ENCODE measurements at places on chromosomes 1 and 21.

GRCh38 chr1:10583641-10584040 lies 108.9 kb downstream of the PEX14 start:
- no peak for DNase-seq

- no peak for DNase-seq
Observed at GRCh38 chr1:212124690-212125582, 89.4 kb downstream of the DTL start.

GRCh38 chr1:46606255-46606965 lies 2.3 kb upstream of the MKNK1 start:
- no peak for DNase-seq

- DNase-seq: no peak
Observed at GRCh38 chr1:10736634-10737586, 59.5 kb downstream of the CASZ1 start.

- no peak for DNase-seq
Observed at GRCh38 chr1:111436726-111437125, 9.2 kb upstream of the OVGP1 start.

DNA sequence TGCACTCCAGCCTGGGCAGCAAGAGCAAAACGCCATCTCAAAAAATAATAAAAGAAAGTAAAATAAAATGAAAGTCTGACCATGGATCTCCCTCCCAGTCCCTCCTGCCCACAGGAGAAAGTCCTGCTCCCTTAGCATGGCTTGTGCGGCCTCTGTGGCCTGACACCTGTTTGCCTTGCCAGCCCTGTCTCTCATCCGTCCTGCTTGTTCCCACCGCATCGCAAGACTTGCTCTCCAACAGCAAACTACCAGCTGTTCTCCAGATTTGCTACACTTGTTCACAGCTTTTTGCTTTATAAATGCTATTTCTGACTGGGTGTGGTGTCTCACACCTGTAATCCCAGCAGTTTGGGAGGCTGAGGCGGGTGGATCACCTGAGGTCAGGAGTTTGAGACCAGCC lies 2.7 kb downstream of the ETV3L start:
- no peak for DNase-seq

DNA sequence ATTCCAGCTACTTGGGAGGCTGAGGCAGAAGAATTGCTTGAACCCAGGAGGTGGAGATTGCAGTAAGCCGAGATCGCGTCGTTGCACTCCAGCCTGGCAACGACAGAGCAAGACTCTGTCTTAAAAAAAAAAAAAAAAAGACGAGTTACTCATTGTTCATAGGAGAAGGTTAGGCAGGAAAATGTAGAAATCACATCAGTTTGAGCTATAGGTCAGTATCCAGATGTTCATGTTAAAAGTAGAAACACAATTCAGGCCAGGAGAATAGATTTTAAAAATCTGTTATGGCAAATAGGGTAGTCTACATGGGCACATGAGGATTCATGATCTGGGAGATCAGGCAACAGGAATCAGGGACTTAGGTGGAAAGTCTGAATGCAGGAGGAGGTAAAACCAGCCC lies 57.7 kb downstream of the SELENOF start:
- DNase-seq: no peak

GRCh38 chr1:24074817-24075589 lies 36.9 kb downstream of the MYOM3 start:
- no peak for DNase-seq

DNA sequence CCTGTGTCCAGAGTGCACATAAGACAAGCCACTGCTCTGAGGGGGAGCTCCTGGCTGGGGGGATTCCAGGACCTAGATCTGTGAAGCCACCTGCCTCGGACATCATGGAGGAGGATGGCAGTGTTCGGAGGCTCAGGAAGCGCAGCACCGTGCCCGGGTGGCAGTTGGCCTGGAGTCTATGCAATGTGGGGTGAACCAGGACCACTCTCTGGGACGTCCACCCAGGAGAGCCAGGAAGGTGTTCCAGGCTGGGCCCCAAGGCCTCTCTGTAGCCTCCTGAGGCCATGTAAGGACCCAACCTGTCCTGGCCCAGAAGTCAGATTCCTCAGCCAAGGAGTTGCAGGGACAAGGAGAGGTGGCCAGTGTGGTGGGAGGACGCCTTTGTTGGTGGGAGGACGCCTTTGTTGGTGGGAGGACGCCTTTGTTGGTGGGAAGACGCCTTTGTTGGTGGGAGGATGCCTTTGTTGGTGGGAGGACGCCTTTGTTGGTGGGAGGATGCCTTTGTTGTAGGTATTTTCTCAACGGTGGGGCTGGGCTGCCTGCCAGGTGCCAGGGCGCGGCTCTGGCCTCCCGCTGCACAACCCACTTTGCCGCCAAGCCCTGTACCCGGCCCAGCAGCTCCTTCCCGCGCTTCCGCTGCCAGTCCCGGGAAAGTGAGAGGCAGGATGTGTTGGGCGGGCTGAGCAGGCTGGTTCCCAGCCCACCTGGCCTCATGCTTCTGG lies 30.6 kb upstream of the BMP8B start:
- no peak for DNase-seq

- no peak for DNase-seq
Observed at GRCh38 chr1:161725908-161726472, 4.6 kb downstream of the FCRLB start.

DNA sequence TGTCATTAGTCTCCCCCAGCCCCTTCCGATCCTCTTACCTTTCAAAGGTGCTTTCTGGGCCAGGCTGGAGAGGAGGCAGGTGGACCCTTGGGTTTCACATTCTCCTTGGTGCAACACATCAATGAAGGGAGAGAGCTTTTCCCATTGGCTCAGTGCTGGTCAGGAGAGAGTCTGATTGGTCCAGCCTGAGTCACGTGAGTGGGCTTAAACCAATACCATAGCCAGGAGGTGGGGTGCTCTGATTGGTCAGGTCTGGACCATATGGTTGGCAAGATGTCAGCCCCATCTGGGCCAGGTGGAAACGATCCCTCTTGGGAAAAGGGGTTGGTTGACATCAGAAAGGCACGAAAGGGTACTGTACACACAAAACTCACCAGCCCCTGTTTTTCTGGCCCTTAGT lies 44.8 kb upstream of the ABCG1 start:
- no peak for DNase-seq

DNA sequence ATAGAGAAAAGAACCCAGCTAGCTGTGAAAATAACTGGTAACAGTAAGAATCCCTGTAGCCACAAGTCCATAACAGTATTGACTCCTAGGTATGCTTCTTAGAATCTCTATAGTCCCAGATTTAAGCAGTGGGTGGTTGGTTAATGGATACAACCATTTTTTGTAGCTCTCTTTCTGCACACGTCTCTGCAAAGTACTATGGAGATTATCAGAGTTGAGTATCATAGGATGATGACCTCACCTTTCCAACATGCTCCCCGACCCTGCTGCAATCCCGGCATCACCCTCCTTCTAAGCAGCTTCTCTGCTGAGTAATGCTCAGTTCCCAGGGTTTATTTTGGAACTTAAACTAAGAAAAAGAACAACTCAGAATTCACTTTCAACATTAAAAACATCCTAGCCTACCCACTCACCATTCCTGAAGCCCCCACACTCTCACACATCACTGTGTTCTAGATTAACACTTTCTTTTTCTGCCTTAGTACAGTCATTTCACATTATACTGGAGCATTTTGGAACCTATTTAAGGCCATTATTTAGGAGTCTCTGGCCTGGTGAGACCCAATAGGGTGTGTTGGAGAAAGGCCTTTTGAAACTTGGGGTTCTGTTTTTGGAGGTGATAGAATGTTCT lies 2.7 kb downstream of the MLLT11 start:
- no peak for DNase-seq

GRCh38 chr1:216186816-216187215 lies 236.4 kb downstream of the USH2A start:
- DNase-seq: no peak

DNA sequence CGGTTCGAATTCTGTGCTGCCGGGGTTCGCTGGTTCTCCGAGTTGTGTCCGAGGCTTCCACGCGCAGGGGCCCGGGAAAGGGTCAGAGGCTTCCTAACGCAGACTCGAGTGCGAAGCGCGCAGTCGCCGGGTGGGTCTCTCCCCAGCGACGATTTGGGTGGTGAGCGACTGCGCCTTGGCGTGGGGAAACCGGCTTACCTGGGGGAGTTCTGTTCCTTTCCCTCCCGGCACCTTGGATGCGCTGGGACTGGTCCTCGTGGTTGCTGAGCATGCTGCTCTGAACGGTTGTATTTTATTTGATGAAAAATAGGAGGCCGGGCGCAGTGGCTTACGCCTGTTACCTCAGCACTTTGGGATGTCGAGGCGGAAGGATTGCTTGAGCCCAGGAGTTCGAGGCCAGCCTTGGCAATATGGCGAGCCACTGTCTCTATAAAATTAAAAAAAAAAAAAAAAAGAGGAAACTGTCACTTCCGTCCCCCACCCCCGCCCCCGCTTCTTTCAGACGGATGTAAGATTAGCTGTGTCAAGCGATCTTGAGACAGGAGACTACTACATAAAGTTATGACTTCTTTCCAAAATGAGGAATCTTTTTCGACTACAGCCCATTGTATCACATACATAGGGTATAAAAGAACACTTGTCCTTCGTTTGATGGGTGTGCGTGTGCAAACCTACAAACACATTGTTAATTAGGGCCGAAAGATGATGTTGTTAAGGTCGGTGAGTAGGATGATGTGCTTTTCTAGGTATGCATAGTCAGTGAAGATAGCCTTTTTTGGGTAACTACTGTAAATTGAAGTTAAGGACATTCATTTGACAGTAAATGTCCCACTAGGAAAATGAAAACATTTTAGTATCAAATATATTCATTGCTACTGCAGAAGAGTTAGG lies at the start of gene CCDC18:
Gene CCDC18 (plus strand): TSS at position 2 of the 891 bp plus-strand sequence. CDS start 2,638 bp downstream, outside the sequence.
- no peak for DNase-seq

- no peak for DNase-seq
Observed at GRCh38 chr1:101175886-101176285, 60.9 kb upstream of the S1PR1 start.

DNA sequence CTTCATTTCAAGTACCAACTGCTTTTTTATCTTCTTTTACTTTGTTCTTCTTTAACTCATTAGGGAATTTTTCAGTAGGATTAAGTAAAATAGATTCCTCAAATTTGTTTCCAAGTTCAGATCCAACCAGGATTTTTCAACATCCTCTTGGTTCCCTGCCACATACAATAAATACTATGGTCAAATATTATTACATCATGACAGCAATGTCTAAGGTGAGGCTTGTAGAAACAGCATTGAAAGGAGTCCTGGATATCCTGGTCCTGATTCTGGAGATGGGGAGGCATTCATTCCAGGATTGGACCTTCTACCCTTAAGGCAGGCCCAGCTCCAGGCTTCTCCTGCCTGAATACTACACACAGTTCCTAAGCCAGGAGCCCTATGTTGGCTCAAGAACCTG lies 80.2 kb upstream of the F3 start:
- no peak for DNase-seq

GRCh38 chr1:25795211-25795610 lies 4.8 kb upstream of the SELENON start:
- no peak for DNase-seq

- DNase-seq: no peak
Observed at GRCh38 chr1:48841461-48841860, 64.8 kb upstream of the BEND5 start.

DNA sequence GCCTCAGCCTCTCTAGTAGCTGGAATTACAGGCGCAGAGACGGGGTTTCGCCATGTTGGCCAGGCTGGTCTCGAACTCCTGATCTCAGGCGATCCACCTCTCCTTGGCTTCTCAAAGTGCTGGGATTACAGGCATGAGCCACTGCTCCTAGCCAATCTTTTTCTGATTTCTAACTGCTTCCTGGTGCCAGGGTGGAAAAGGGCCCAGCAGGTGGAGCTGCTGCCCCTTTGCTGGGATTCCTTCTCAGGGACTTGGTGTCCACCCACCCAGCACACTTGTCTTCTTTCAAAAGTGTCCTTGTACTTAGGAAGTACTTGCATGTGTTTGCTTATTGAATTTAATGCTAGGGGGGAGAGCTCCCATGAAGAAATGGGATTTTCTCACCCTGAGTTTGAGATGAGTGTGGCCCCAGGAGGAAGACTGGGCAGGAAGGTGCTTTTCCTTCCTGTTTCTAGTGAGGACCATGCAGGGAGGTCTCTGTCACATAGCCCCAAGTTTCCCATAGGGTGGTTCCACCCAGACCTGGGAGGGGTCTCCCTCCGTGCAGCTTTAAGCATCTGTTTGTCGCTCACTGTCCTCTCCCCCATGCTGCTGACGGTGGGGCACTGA lies 14.2 kb downstream of the UTP11 start:
- no peak for DNase-seq

DNA sequence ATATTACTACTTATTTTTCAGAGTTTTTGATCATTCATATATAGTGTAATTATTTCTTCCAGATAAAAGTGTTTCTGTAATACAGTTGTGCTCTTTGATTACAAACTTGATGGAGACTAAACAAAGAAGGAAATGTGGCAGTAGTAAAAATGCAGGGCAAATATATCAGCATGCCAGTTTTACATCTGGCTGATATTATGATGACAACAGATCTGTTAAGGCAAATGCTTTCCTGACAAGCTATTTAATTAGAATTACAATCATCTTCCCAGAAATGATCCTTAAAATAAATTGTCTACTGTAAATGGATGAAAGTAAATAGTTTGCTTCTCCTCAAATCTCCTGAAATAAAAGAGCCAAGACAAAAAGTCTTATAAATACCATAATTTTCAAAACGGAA lies 1659.8 kb downstream of the BRINP3 start:
- DNase-seq: no peak

GRCh38 chr1:25356848-25357247 lies 18.7 kb downstream of the TMEM50A start:
- no peak for DNase-seq

DNA sequence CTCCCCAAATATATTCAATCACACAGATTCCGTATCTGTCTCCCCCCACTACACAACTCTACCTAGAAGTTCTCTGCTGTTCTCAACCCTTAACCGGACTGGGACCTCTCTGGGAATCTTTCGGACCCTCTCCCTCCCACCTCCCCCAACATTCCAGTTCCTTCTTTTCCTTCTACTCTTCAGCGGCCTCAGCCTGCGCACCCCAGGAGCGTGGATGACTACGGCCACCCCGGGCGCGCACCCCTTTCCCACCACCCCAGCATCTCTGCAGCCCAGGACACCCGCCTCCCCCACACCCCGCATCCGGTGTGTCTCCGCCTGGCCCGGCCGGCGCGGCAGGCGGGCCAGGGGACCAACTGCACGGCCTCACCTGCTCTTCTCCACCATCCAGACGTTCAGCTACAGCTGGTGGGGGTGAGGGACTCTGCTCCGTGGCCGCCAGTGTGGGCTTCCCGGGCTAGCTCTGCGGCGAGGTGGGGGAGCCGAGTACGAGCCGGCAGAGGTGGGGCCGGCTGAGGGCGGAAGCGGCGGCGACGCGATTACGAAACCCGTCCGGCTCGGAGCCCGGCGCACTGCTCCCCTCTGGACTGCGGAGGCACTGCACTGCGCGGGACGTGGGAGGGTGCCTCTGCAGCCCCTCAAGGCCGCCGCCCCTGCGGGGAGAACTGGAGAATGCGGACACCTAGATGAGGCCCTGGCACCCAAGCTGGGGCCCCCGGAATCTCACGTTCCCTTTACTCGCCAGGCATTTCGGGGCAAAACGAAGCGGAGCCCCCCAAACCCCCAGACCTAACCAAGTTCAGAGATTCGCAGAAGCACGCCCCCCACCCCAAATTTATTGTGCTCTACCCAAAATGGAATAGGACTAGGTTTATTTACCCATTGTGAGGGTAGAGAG lies at the start of gene CDC42SE1:
Gene CDC42SE1 (minus strand): TSS at position 514 of the 898 bp plus-strand sequence. CDS start 3,892 bp downstream, outside the sequence.
- DNase-seq: no peak

- no peak for DNase-seq
Observed at GRCh38 chr21:25494804-25495203, 112.5 kb downstream of the MRPL39 start.

All from iPS DF 6.9 (cell line).